ENCODE measurements at places on chromosomes 13 and 19. TPM values are rescaled to one million over a fixed set of nuclear protein-coding genes. Genes with fewer than 3 reads are reported as not detected.

The IZUMO1 gene
- total RNA-seq, result not detected

The SIAH3 gene
- 0.02 TPM for total RNA-seq

The FFAR2 gene
- total RNA-seq, result not detected

The SLC17A7 gene
- 0.20 TPM for total RNA-seq

The ZNF69 gene
- 1.8 TPM for total RNA-seq

The ZNF439 gene
- total RNA-seq, result 7.4 TPM

The LILRB5 gene
- total RNA-seq, result not detected

DNA sequence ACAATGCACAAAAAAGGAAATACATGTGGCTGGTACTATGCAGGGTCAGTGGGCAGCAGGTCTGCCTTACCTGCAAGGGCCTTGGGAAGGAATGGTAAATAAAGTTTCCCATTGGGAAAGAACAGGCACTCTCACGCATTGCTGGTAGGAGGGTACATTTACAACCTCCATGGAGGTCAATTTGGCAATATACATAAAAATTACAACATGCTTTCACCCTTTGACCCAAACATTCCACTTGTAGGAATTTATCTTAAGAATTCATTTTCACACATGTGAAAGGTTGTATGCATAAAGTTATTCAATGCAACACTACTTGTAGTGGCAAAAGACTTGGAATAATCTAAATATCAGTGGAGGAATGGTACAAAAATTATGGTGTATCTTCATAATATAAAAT lies 216.4 kb downstream of the DLEU7 start:
- no peak for DNase-seq

DNA sequence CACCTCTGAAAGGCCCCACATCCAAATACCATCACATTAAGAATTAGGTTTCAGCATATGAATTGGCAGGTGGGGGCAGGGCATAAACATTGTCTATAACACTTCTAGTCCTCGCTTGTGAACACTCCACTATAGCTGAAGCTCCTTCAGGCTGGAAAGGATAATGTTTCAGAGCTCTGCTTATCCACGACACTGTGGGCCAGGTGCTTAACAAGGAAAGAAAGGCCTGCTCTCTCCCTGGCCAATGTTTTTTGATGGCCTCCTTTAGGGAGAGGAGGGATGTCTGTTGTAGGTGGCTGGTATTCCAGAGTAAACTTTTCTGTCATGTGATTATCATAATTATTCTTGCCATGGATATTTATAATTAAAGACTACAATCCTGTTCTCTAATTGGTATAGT lies 86.4 kb downstream of the CCNA1 start:
- no peak for DNase-seq

- DNase-seq, result no peak
Measured at GRCh38 chr13:111521030-111521429, 200.6 kb downstream of the TEX29 start.

DNA sequence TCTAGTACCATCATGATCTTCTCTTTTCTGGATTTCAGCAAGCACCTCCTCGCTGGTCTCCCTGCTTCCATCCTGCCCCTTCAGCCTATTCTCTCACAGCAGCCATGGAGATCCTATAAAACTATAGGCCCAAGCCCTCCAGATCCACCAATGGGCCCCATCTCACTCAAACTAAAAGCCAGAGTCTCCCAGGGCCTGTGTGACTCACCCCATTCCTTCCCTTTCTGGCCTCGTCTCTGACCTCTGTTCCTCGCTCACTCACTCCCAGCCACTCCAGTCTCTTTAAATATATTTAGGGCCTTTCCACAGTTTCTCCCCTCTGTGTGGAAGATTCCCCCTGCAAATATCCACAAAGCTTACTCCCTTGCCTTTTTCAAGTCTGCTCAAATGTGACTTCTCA lies 89.7 kb downstream of the HSPH1 start:
- DNase-seq, result no peak

GRCh38 chr13:94860981-94861407 lies 148.6 kb upstream of the SOX21 start:
- DNase-seq, result no peak

DNA sequence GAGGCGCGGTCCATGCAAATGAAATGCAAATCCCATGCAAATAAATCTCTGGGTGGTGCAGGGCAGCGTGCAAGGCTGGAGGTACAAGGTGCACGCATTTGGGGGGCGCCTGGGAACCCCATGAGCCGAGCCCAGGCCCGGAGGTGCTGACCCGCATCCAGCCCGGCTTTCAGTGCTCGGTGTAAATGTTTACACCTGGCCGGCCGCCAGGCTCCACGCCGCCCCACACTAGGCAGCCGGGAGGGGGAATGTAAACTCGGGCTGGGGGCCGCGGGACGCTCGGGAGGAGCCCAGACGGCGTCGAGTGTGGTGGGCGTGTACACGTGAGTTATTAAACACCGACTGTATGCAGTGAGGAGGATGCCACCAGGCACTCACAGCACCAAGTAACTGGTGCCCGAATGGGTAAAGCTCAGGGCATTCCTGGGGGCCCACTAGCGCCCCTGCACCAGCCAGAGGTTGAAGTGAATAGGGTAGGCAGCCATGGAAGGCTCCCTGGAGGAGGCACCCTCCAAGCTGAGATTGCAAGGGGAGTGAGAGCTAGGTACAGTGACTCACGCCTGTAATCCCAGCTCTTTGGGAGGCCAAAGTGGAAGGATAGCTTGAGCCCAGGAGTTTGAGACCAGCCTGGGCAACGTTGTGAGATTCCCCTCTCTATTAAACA lies 17.2 kb downstream of the FUT6 start:
- no peak for DNase-seq

DNA sequence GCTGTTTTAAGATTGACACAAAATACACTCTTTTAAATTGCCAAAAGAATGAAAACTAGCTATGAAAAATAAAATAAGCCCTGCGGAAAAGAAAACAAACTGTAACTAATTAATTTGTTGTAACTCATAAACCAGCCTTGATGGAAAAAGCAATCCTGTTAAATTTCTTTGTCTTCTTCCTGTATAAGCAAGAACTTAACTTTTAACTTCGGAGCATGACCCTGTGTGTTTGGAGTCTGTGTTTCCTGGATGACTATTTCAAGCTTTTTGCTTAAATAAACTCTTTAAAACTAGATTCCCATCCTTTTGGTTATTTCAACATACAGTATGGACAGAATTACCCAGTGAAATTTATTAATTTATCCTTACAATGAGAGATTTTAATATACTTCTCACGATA lies 122.6 kb downstream of the TNFRSF19 start:
- no peak for DNase-seq

DNA sequence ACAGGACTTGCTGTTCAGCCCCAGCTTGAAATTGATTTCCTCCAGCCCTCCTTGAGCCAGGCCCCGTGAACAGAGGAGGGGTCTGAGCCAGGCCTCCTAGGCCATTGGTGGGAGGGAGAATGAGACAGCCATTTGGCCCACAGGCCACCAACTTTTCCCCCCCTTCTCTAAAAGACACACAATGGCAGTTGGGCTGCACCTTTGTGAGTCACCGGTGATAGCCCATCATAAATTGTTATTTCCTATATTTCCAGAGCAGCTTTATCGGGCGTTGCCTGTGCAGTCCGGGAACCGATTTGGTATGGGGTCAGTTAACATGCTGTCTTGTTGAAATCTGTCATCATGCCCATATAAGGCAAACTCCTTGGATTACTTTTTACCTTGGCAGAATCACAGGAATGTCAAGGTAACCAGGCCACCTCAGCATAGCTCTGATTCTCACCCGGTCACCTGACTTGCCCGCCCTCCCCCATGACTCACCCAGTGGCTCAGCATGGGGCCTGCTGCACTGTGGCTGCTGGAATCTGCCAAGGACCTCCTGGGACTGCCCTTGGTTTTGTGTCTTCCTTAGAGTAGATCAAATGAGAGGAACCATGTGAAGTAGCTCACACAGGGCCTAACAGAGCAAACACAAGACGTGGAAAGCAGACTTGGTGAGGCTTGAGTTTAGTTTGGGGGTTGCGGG lies 36.1 kb downstream of the ACTN4 start:
- DNase-seq, result peak; percentile 15

GRCh38 chr19:54464630-54465425 lies 1.2 kb upstream of the LENG9 start:
- DNase-seq, result peak; percentile 79

DNA sequence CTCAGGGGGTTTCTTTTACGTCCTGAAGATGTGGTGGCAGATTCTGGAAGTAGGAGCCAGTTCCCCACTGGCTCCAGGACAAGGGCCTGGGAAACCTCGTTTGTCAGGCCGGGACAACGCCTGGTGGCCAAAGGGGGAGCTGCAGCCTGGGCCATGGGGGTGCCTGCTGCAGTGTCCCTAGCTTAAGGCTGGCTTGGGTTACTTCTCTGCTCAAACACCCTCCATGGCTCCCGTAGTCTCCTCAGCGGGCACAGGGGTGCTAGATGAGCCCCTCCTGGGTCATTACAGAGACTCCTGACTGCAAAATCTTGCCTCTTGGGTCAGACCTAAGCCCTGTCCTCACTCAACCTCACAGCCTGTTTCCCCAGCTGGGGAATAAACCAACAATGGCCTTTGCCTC lies 14.7 kb downstream of the CILP2 start:
- DNase-seq, result no peak

- DNase-seq, result no peak
Measured at GRCh38 chr13:66003558-66003957, 1226.6 kb downstream of the PCDH9 start.

DNA sequence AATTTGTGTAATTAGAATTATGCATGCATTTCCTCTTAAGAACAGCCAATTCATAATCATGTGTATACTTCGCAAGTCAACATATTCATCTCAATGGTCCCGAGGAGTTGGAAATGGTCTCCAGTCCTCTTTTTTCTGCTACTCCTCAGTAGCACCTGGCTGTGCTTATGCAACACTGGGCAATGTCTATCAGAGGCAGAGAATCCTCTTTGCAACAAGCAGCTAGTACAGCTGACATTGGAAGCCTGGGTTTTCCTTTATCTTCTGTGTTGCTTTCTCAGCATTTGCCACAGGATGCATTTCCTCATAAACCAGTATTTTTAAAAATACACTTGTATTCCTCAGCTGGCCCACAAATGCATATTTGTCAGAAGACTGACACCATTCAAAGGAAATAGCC lies 405.3 kb upstream of the GPC6 start:
- no peak for DNase-seq

- no peak for DNase-seq
Measured at GRCh38 chr13:105514401-105514800, 1021.1 kb downstream of the EFNB2 start.

DNA sequence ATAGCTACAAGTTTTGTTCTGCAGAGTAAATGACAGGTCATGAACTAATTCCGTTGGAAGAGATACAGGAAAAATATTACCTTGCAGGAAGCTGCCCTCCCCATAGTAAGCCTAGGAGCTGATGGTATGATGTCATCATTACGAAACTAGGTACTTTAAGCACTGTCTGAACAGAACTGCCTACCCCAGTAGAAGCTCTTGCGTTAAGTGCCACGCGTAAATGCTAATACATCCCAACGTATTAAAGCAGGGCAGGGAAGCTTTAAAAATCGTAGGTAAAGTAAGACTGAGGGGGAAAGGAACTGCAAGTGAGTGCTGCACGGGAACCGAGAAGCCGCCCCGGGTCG lies 572 bp downstream of the UGGT2 start:
- DNase-seq, result no peak

DNA sequence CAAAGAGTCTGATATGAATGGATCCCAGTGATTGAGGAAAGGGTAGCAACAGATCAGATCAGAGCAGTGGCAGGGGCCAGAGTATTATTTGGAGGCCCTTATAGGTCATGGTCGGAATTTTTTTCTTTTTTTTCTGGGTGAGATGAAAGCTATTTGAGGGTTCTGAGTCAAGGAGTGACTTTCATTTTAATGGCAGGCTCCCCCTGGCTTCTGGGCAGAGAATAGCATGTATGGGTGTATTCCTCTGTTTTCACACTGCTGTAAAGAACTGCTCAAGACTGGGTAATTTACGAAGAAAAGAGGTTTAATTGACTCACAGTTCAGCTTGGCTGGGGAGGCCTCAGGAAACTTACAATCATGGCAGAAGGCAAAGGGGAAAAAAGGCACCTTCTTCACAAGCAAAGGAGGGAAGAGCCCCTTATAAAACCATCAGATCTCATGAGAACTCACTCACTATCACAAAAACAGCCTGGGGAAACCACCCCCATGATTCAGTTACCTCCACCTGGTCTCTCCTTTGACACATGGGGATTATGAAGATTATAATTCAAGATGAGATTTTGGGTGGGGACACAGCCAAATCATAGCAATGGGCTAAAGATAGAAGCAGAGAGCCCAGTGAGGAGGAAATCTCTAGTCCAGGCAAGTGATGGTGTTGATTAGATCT lies 3.0 kb upstream of the SLC6A16 start:
- no peak for DNase-seq

DNA sequence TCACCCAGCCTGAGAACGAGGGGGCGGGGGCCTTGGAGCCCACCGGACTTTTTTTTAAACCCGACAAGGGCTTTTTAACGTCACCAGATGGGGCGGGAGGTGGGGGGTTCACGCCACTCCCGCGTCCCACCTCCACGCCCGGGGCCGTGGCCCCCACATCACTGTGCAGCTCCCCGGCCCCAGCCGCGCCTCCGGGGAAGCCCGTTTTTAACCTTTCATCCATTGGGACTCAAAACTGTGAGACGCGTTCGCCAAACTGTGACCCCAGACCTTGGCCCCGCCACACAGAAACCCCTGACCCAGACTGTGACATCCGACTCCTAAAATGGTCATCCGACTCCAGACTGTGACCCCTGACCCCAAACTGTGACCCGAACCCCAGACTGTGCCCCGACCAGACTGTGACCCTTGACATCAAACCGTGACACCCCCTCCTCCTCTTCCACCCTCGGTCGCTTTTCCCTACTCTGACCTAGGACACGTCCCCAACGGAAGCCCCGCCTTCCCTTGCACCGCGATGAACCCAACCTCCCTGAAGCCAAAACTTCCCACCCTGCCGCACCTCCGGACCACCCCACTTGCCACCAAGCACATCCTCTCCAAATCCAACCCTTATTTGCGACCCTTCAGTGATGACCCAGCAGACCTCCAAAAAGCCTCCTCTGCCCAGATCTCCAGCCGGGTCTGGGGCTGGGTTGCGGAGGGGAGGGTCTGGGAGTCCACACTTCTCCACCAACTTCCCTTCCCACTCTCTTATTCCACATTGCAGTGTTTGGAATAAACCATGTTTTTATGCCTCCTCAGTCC lies 1.5 kb upstream of the GRWD1 start:
- no peak for DNase-seq
